ENCODE measurements at places on chromosomes 5 and 9. TPM values are rescaled to one million over a fixed set of nuclear protein-coding genes. Genes with fewer than 3 reads are reported as not detected.

DNA sequence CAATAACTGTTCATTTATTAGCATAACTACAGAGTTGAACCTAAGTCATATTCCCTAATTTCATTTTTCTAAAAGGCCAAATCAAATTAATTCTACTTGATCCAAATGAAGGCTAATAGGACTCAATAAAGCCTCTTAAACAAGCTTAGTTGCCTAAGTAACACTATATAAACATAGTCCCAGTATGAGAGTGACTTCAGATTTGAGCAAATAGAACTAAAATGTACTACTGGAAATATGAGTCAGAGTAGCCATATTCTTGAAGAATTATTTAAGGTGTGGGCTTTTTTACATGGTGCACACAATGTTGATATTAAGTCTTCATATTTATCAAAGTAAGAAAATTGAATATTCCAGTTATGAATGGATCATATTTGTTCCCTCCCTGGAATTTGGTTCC lies 872.3 kb downstream of the MAT2B start:
- H3K36me3 ChIP-seq: no peaks in the 10 kb centered on the region
- no peak overlapping the region for H3K27ac ChIP-seq
- no peaks in the 10 kb centered on the region for H3K4me1 ChIP-seq
- no peak overlapping the region for H3K4me3 ChIP-seq
- DNase-seq: no peak

DNA sequence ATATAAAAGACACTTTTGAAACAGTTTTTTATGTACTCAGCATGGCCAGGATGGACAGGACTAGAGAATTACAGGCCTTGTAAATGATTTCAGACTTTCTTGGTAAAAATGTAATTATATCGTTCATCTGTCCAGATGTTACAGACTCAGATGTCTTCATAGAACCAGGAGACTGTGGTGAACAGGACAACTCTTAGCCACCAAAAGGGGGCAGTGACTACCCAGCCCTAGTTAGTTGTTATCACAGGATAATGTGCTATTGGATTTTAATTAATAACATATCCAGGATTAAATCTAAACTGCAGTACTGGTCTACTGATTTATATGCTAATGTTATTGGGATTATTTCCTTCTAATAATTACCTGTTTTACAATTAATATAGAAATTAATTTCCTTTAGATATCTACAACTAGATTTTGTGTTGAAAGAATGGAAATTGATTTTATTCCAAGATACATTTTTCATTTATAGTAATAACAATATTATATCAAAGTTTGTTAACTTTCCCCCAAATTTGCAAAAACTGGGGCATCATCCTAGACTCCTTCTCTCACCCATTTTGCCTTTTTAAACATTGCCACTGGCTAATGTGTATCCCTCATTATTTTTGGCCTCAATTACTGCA lies 99.4 kb downstream of the MTREX start:
- H3K36me3 ChIP-seq: peaks cover 42% of the 10 kb centered on the region
- H3K4me3 ChIP-seq: no peak overlapping the region
- peaks cover 7% of the 10 kb centered on the region for H3K4me1 ChIP-seq
- no peak for DNase-seq
- H3K27me3 ChIP-seq: no peaks in the 10 kb centered on the region
- H3K27ac ChIP-seq: no peak overlapping the region

DNA sequence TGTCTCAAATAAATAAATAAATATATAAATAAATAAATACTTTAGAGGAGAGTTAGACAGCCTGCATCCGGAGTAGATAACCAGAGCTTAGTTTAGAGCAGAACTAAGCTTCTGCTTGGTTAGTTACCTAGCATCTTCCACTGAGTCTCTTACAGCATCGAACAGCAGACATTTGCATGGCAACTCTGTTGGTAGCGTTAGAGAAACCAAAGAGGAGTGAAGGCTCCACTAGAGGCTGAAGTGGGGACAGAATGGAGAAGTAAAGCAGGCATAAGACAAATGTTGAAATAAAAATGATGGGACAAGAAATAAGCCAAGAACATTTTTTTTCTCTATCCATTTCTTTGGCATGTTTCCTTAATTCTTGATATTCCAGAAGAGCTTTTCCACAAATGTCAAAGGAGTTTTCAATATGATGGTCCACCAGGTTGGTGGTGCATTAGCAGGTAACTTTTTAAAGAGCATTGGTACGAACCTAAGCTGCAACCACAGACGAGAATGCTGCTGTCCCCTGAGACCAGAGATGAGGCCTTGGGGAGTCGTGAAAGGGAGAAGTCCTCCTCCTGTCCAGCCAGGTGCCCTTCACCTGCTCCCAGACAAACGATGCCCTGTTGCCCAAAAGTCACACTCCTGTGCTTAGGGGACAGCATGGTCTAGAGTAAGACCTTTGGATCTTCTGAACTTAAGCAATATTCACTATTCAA lies 438.3 kb downstream of the DIRAS2 start:
- peaks cover 8% of the 10 kb centered on the region for H3K27me3 ChIP-seq
- H3K4me1 ChIP-seq: no peaks in the 10 kb centered on the region
- no peak overlapping the region for H3K4me3 ChIP-seq
- DNase-seq: no peak

DNA sequence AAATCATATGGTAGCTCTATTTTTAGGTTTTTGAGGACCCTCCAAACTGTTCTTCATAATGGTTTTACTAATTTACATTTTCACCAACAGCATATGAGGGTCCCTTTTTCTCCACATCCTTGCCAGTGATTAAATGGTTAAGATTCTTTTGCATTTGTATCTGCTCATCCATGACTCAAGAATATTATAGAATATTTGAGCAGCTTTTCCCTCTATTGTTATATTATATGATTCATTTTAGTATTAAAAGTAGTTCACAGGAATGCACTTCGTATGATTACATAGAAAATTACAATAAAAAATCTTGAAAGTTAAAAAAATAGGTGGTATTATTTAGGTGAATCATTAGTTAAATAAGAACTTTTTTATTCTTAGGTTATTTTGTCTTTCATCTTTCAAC lies 140.7 kb downstream of the WDR70 start:
- H3K27ac ChIP-seq: no peak overlapping the region
- H3K4me3 ChIP-seq: no peak overlapping the region
- DNase-seq: no peak
- no peaks in the 10 kb centered on the region for H3K27me3 ChIP-seq
- no peaks in the 10 kb centered on the region for H3K36me3 ChIP-seq

DNA sequence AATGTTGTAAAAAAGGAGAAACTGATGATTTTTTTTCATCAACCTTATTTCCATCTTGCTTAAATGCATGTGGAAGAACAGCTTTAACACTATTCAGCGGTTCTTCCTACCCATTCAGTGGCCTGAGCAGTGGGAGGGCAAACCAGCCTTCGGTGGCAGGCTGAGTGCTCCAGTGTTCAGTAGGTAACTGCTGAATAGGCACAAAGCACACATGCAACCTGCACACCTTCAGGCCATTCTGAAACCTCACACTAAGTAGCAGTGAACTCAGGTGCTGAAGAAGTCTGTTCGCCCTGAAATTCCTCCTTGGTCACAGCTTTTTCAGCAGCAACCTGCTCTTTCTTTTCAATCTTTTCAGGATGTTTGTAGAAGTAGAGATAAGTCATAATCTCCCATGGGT lies 26.1 kb downstream of the FBXO4 start:
- H3K4me3 ChIP-seq: no peak overlapping the region
- H3K36me3 ChIP-seq: no peaks in the 10 kb centered on the region
- H3K4me1 ChIP-seq: no peaks in the 10 kb centered on the region
- H3K27ac ChIP-seq: no peak overlapping the region
- H3K27me3 ChIP-seq: no peaks in the 10 kb centered on the region
- no peak for DNase-seq

GRCh38 chr9:22331533-22331932 lies 115.1 kb upstream of the DMRTA1 start:
- H3K4me3 ChIP-seq: no peak overlapping the region
- H3K27me3 ChIP-seq: no peaks in the 10 kb centered on the region
- H3K27ac ChIP-seq: no peak overlapping the region
- no peaks in the 10 kb centered on the region for H3K36me3 ChIP-seq

GRCh38 chr5:178312880-178313282 lies 80.3 kb upstream of the PHYKPL start:
- no peaks in the 10 kb centered on the region for H3K27me3 ChIP-seq
- no peak overlapping the region for H3K27ac ChIP-seq
- H3K4me3 ChIP-seq: no peak overlapping the region
- H3K4me1 ChIP-seq: no peaks in the 10 kb centered on the region
- no peaks in the 10 kb centered on the region for H3K36me3 ChIP-seq
- DNase-seq: no peak

- H3K27ac ChIP-seq: no peak overlapping the region
- DNase-seq: no peak
- H3K4me1 ChIP-seq: peaks cover 8% of the 10 kb centered on the region
- H3K4me3 ChIP-seq: no peak overlapping the region
- H3K27me3 ChIP-seq: no peaks in the 10 kb centered on the region
Observed at GRCh38 chr9:120852240-120853010, 9.7 kb upstream of the PSMD5 start.

CD72 gene
- polyA plus RNA-seq: 0.76 TPM

ERCC8 gene
- polyA plus RNA-seq: 3.0 TPM

- no peaks in the 10 kb centered on the region for H3K4me1 ChIP-seq
- no peak for DNase-seq
- no peak overlapping the region for H3K4me3 ChIP-seq
Observed at GRCh38 chr5:101515721-101516120, 612.6 kb upstream of the ST8SIA4 start.

- no peaks in the 10 kb centered on the region for H3K4me1 ChIP-seq
- no peak overlapping the region for H3K27ac ChIP-seq
- no peaks in the 10 kb centered on the region for H3K27me3 ChIP-seq
- DNase-seq: no peak
- H3K4me3 ChIP-seq: no peak overlapping the region
Observed at GRCh38 chr9:123345567-123345955, 10.4 kb upstream of the CRB2 start.

- DNase-seq: no peak
- H3K4me1 ChIP-seq: peaks cover 10% of the 10 kb centered on the region
- H3K4me3 ChIP-seq: no peak overlapping the region
Observed at GRCh38 chr5:317086-317811, 4.3 kb upstream of the AHRR start.

GRCh38 chr5:155530046-155530445 lies 516.5 kb downstream of the KIF4B start:
- no peak for DNase-seq
- H3K27ac ChIP-seq: no peak overlapping the region
- H3K4me1 ChIP-seq: no peaks in the 10 kb centered on the region

IL4 gene
- polyA plus RNA-seq: not detected

DNA sequence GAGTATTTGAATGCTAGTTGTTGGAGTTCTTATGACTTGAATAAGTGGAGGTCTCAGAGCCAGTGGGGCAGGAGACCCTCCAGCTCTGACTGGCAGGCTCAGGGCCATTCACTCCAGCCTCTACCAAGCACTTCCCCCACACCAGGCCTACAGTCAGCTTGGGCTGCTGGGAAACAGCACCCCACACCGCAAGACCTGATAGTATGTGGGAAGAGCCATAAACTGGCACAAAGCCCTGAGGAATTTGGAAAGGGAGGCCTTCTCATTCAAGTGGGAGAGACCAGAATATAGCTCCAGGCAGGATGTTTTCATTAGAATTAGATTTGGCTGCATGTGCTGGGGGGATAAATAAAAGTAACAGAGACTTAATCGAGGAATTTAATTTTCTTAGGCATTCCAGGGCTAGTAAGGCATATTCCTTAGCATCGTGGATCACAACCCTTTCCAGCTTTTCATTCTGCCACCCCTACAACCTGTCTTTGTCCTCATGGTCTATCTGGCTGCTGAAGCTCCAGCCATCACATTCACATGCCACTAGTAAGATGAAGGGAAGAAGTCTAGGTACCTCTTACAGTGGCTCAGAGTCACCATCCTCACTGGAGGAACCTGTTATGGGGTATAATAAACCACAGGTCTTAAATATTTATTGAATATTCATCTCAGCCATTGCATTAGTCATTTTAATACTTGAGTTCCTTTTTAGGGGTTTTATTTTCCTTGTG lies 47.5 kb downstream of the TMOD1 start:
- H3K4me3 ChIP-seq: no peak overlapping the region
- DNase-seq: no peak
- H3K27me3 ChIP-seq: no peaks in the 10 kb centered on the region
- H3K4me1 ChIP-seq: peaks cover 15% of the 10 kb centered on the region
- peaks cover 20% of the 10 kb centered on the region for H3K36me3 ChIP-seq

SAXO1 gene
- not detected for polyA plus RNA-seq

DNA sequence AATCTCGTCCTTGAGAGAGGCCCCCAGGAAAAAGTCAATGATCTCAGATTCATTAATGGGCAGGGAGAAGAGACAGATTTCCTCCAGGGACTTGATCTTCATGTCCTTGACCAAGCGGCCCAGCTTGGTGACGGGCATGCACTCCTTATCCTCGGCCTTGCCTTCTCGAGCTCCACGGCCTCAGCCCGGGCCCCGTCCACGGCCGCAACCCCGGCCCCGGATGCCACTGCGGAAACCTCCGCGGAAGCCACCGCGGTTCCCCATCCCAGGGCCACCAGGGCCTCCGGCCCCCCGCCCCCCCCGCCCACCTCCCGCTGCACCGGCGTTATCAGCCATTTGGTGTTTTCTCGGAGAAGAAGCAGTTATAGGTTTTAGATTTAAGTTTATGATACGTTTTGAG lies 18.3 kb downstream of the INVS start:
- no peak overlapping the region for H3K27ac ChIP-seq
- H3K4me1 ChIP-seq: no peaks in the 10 kb centered on the region
- DNase-seq: no peak
- no peaks in the 10 kb centered on the region for H3K36me3 ChIP-seq
- H3K27me3 ChIP-seq: no peaks in the 10 kb centered on the region

PLEKHG4B gene
- polyA plus RNA-seq: not detected

DNA sequence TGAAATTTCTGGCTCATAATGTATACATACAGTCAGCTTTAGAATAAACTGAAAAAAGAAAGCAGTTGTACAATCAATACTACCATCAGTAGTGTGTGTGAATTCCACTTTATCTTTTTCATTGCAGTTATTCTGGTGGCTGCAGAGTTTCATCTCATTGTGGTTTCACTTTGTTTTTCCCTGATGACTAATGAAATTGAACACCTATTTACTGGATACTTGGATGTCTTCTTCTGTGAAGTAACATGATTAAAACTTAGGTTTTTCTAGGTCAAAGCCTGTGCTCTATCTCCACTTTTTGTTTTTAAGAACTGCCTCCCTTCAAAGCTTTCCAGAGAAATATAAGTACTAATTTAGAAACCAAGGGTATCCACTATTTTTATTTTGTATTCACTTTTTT lies 174.3 kb downstream of the TRPM3 start:
- no peaks in the 10 kb centered on the region for H3K36me3 ChIP-seq
- no peaks in the 10 kb centered on the region for H3K4me1 ChIP-seq
- H3K27ac ChIP-seq: no peak overlapping the region
- no peak for DNase-seq
- H3K4me3 ChIP-seq: no peak overlapping the region
- no peaks in the 10 kb centered on the region for H3K27me3 ChIP-seq

- no peaks in the 10 kb centered on the region for H3K4me1 ChIP-seq
- H3K27ac ChIP-seq: no peak overlapping the region
- H3K27me3 ChIP-seq: no peaks in the 10 kb centered on the region
- no peak for DNase-seq
- H3K36me3 ChIP-seq: no peaks in the 10 kb centered on the region
Observed at GRCh38 chr5:134071614-134072207, 42.8 kb upstream of the TCF7 start.

- no peaks in the 10 kb centered on the region for H3K36me3 ChIP-seq
- no peaks in the 10 kb centered on the region for H3K27me3 ChIP-seq
- peaks cover 16% of the 10 kb centered on the region for H3K4me1 ChIP-seq
- DNase-seq: peak; percentile 36
Observed at GRCh38 chr5:177310757-177311391, 824 bp downstream of the MXD3 start.

Measured in heart left ventricle (tissue), 16 donors.